Left hindlimb (tissue), 1 donor: ENCODE measurements at places on chromosomes 12 and 14.
A peak's percentile ranks its signal among the peaks of the same experiment; 100 is the strongest.

- DNase-seq = no peak
These were observed 28.8 kb downstream of the KLRK1 start for GRCh38 chr12:10361084-10361483.

DNA sequence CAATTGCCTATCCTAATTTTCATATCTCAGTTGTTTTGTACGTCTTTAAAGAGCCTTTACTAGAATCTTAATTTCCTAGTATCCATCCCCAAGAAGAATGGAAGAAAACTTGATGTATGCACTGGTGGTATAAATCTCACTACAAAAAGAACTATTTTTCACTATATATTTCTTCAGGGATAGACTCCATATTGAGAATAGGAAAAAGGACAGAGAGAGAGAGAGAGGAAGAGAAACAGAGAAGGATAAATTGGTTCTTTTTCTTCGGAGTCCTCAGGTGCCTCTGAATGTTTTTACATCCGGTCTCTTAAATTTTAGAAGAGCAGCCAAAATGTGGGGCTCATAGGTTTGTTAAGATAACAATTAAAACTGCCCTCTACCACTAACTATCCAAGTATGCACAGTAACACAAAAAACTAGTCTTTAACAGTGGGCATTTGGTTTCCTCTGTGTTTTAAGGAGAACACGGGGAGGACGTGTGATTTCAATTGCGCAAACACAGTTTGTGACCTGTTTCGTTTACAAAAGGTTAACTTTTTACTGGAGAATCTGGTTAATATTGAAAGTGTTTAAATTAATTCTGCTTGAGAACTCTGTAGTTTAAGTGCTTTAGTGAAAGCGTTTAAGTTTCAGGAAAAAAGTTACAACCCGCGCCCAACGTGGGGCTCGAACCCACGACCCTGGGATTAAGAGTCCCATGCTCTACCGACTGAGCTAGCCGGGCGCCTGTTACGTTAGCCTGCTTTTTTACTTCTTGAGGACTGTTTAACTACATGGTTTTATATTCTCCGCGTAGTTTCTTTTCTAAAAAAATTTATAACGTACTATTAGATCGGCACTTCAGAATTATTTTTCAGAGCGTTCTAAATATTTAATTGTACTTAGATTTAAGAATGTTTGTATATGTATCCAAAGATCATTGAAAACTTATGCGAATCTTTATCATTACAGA lies 5.1 kb upstream of the PSMA3 start:
- DNase-seq = peak; percentile 83

DNA sequence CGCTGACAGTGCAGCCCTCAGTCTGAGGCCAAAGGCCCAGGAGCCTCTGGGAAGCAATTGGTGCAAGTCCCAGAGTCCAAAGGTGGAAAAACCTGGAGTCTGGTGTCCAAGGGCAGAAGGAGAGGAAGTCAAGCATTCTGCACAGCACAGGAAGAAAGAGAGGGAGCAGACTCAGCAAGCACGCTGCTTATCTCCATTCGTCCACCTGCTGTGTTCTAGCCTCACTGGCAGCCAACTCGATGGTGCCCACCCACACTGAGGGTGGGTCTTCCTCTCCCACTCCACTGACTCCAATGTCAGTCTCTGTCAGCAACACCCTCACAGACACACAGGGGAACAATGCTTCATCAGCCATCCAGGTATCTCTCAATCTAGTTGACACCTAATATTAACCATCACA lies 38.8 kb downstream of the HELB start:
- no peak for DNase-seq

DNA sequence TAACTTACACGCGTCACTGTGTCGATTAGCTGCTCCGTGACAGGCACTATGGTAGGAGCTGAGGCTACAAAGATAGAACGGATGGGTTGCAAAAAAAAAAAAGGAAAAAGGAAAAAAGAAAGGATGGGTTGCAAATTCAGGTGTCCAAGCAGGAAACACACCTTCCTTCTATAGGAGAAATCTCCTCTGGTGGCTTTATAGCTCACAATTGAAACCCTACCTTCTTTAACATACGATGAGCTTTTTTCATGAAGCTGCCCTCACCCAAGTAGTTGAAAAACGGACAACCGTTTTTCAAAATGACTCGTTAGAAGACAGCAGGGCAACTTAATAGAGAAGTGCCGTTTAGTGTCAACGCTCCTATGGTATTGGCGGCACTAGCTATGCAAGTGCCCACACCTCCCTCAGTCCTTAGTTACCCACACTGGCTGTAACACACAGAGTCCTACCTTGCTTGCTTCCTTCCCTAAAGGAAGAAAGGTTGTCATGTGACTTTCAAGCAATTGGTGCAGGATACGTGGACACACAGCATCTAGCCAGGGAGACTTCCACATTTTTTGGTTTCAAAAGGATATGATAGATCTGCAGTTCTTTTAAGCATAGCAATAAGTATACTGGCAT lies 682 bp upstream of the TRIP11 start:
- no peak for DNase-seq

GRCh38 chr12:30014991-30015390 lies 231.2 kb upstream of the TMTC1 start:
- no peak for DNase-seq

- no peak for DNase-seq
These were observed 56.2 kb upstream of the BEGAIN start for GRCh38 chr14:100643426-100643825.

GRCh38 chr12:47408171-47408871 lies 297.5 kb downstream of the RPAP3 start:
- no peak for DNase-seq
